ENCODE measurements at places on chromosomes 5 and 9.

- no peak for DNase-seq
Observed at GRCh38 chr9:129254566-129255287, 76.7 kb upstream of the IER5L start.

DNA sequence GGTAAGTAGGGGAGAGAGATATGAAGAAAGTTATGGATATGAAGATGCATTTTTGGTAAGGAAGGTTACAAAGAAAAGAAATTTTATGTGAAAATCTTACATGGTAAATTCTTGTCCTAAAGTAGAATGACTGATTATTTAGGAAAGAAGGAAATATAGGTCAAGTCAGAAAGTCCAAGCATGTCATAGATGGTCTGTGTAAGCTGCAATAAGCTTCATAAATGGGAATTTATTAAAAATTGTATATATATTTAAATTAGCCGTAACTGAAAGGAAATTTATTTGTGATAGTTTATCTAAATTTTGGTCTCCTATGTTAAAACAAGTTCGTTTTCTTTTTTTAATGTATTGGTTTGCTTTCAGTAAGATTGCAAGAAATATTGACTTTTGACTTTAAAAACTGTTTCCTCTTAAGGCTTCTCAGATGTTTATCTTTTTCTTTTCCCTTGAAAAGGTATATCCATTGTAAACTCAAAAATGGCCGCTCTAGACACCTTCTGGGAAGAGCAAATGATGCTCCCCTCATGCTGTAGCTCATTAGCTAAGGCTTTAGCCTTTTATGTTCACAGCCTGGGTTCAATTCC is 46.8 kb upstream of the HAPLN1 start:
- DNase-seq = peak; percentile 15

DNA sequence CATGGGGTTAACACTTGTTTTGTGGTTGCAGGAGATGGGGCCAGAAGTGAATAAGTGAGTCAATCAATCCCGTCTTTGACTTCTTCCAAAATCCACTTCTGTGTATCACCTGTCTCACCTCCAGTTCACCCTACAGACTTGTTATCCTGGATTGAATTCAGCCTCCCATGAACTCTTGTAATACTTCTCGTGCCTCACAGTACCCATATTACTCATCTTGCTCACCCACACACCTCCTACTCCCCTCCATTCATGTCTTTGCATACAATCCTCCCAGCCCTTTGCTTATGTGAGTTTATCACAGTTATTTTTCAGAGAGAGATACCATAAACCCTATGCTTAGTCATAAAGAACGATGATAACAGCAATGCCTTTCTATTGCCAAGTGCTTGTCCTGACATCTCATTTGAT is 52.9 kb upstream of the PAPPA start:
- DNase-seq = peak; percentile 71

DNA sequence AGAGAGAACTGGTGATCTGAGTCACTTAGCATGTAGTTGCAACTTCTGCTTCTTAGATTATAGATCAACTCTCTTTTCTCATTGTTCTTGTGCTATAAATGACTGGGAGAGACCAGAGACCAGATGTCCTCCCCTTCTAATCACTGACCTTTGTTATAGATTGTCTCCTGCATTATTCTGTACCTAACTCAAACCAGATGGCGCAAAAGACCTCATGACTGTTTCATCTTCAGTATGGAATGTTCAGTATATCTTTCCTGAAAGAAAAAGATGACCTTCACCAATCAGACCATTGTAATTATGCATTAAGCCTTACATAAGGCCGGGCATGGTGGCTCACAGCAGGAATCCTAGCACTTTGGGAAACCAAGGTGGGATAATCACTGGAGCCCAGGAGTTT is 30.5 kb upstream of the ADAM19 start:
- DNase-seq = peak; percentile 44

- no peak for DNase-seq
Observed at GRCh38 chr5:126793097-126793496, 16.2 kb downstream of the LMNB1 start.

DNA sequence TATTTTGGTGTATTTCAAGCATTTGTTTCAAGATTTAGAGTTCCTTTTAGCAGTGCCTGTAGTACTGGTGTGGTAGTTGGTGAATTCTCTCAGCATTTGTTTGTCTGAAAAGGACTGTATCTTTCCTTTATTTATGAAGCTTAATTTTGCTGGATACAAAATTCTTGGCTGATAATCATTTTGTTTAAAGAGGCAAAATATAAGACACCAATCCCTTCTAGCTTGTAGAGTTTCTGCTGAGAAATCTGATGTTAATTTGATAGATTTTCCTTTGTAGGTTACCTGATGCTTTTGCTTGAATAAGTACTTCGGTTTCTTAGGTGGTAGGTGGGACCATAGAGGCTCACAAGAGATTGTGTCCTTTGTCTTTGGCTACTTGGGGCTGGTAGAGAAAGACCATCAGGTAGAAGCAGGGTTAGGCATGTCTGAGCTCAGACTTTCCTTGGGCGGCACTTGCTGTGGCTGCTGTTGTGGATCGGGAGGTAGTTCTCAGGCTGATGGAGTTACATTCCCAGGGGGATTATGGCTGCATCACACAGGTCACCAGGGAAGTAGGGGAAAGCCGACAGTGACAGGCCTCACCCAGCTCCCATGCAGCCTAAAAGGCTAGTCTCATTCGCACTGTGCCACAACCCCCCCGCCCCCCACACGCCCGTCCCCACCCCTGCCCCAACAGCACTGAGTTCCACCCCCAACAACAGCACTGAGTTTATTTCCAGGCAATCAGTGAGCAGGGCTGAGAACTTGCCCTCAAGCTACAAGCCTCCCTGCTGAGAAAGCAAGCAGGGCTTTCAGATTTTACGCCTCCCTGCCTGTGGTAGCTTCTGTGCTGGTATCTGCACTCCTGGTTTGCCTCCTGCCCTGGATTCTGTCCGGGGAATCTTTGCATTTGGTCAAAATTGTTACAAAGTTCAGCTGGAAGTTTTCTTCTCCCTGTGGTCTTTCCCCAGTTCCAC is 127.1 kb upstream of the GLRA1 start:
- no peak for DNase-seq

- peak; percentile 21 for DNase-seq
Observed at GRCh38 chr5:87020099-87020934, 247.4 kb upstream of the RASA1 start.

DNA sequence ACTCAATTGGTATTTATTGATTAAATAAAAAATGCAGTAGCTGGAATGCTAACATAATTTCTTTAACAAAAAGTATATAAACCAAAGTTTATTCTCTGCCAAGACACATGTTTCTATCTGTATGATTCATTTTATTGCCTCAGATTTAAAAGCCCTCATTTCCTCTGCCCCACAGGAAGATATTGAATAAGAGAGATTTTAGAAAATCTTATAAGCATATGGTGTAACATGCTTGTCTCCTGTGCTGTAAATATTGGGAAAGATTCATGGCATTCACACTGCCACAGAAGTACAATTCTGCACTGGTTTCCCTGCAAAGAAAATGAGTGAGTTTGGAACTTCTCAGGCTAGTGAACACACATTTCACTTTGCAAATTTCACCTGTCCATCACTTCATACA is 134.9 kb upstream of the FBXL7 start:
- peak; percentile 32 for DNase-seq

GRCh38 chr5:175679411-175679810 is 21.5 kb downstream of the HRH2 start:
- no peak for DNase-seq

- DNase-seq = peak; percentile 7
Observed at GRCh38 chr5:116944183-116944582, 369.6 kb upstream of the SEMA6A start.

GRCh38 chr5:140466981-140467742 is 65.5 kb downstream of the ANKHD1 start:
- no peak for DNase-seq

- no peak for DNase-seq
Observed at GRCh38 chr9:73073337-73074175, 78.1 kb upstream of the ANXA1 start.

- no peak for DNase-seq
Observed at GRCh38 chr5:64183956-64184355, 18.3 kb downstream of the RNF180 start.

GRCh38 chr5:150931368-150931965 is 26.7 kb upstream of the ZNF300 start:
- peak; percentile 2 for DNase-seq

- no peak for DNase-seq
Observed at GRCh38 chr9:76490249-76490990, 31.4 kb downstream of the GCNT1 start.

- no peak for DNase-seq
Observed at GRCh38 chr5:160937570-160937969, 85.6 kb upstream of the ATP10B start.

- no peak for DNase-seq
Observed at GRCh38 chr5:30030101-30030500, 1163.4 kb upstream of the CDH6 start.

GRCh38 chr5:172773481-172774469 is 2.8 kb upstream of the DUSP1 start:
- DNase-seq = peak; percentile 55

DNA sequence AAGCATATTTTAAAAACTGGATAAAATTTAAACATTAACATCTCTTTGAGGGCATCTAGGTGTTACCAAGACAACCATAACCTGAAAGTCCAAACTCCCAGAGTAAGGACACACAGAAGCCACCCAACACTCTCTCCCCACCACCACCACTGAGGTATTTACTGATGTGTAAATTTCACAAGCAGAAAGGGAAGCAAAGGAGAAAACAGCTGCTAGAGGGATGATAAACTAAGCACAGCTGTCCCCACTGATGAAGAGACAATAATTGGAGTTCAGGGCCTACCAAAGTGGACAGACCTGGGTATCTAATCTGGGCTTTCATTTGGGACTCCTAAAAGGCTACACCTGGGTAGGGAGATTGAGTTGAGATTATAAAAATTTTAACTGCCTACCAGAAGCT is 63.6 kb downstream of the FRMD3 start:
- no peak for DNase-seq

DNA sequence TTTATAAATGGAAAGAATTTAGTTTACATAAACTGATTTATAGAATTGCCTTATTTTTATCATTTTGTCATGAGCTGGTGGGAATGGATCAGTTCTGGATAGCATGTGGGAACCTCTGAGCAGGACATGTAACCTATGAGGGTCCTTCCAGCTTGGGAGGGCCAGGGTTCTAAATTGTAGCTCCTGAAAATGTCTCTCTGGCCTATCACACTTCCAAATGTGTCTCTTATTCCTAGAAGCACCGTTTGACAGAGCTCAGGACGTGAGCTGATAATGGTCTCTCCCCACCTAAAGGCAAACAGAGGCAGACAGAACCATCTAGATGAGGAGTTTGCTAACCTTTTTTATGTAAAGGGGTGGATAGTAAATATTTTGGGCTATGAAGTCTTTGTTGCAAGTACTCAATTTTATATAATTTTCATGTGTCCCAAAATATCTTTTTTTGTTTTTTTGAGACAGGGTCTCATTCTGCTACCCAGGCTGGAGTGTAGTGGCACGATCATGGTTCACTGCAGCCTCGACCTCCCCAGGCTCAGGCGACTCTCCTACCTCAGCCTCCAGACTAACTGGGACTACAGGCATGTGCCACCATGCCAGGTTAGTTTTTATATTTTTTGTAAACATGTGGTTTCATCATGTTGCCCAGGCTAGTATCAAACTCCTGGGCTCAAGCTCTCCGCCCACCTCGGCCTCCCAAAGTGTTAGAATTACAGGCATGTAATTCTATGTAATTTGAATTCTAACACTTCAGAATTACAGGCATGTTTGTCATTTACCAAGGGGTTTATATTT is 4.0 kb downstream of the TRAF1 start:
- no peak for DNase-seq

DNA sequence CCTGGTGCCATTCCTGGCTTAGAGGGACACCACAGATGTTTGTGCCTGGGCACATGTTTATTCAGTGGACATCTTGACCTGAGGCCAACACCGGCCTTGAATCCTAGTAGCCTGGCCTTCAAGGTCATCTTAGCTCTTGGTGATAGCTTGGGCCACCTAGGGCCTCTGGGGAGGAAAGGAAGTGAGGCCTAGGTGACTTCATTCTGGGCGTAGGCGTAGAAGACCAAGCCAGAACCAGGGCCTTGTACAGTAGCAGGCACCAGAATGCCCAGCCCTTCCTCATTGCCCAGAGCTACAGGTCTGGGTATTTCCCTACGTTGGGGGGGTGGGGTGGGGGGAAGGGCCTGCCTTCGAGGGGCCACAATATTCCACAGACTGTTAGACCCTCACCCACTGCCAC is 33.8 kb downstream of the WNK2 start:
- DNase-seq = no peak

GRCh38 chr5:129377504-129377903 is 82.6 kb upstream of the ADAMTS19 start:
- no peak for DNase-seq

- DNase-seq = no peak
Observed at GRCh38 chr9:79574136-79574535, 2.4 kb downstream of the TLE4 start.

DNA sequence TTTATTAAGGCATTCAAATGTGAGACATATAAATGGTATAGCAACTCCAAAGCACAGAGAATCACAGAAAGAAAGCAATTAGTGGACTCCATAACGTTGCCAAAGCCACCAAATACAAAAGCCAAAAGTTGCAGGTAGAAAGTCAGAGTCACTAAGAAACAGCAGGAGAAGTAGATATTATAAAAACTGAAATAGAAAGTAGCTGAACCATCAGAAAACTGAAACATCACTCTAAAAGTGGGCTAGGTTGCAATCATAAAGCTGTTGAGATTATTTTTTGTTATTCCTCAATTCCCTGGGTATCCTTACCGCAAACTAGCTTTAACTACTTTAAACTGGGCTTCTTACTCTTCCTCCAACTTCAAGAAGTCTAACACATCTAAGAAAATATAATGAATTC is 108.1 kb upstream of the ARRDC3 start:
- no peak for DNase-seq

DNA sequence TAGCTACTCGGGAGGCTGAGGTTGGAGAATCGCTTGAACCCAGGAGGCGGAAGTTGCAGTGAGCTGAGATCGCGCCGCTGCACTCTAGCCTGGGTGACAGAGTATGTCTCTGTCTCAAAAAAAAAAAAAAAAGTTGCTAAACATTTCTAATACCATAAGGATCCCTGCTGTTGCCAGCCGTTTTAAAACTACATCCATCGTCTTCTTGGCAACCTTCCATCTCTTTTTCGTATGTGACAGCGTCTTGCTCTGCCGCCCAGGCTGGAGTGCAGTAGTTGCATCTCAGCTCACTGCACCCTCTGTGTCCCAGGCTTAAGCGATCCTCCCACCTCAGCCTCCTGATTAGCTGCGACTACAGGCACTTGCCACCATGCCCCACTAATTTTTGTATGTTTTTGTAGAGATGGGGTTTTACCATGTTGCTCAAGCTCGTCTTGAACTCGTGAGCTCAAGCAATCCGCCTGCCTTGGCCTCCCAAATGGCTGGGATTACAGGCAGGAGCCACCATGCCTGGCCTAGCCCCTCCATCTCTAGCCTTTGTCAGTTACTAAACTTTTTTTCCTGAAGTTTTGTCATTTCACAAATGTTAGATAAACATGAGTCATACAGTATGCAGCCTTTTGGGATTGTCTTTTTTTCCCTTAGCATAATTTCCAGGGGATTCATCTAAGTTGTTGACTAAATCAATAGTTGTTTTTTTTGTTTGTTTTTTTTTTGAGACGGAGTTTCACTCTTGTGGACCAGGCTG is 13.5 kb downstream of the NSD1 start:
- DNase-seq = peak; percentile 61

All from fibroblast of skin of right biceps (primary cell).